Activated T-cell treated with anti-CD3 and anti-CD28 coated beads, Interleukin-2, amount 50 U/mL, for 72 hours (primary cell): ENCODE measurements at places on chromosomes 3 and 15.

DNA sequence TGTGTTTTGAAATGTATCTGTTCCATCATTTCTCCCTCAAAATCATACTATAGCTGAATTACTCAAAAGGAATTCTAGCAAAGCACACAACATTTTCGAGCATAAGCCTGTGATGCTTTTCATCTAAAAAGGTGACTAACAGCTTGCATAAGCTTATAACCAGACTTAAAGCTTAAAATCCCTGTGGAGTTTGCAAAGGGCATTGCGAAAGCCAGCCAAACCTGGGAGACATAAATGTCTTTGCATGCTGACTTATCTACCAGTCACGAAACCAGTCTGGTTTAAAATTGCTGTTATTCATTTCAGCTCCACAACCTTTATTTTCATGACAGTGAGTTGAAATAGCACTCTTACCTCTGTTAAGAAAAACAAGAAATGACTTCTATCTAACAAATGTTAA, 35.6 kb upstream of the LIPC start:
- no peak overlapping the region for H3K27ac ChIP-seq
- no peak for DNase-seq
- peaks cover 10% of the 10 kb centered on the region for H3K27me3 ChIP-seq
- H3K4me1 ChIP-seq: no peaks in the 10 kb centered on the region

- H3K36me3 ChIP-seq: no peaks in the 10 kb centered on the region
- H3K27ac ChIP-seq: no peak overlapping the region
- H3K4me1 ChIP-seq: no peaks in the 10 kb centered on the region
- no peak for DNase-seq
- no peaks in the 10 kb centered on the region for H3K27me3 ChIP-seq
Observed at GRCh38 chr3:26712211-26713026, 89.8 kb downstream of the LRRC3B start.

- H3K27ac ChIP-seq: no peak overlapping the region
- no peak for DNase-seq
- H3K27me3 ChIP-seq: no peaks in the 10 kb centered on the region
- H3K36me3 ChIP-seq: no peaks in the 10 kb centered on the region
- H3K4me3 ChIP-seq: no peak overlapping the region
Observed at GRCh38 chr3:129077222-129077621, 16.6 kb downstream of the GP9 start.

- no peaks in the 10 kb centered on the region for H3K27me3 ChIP-seq
- H3K36me3 ChIP-seq: no peaks in the 10 kb centered on the region
Observed at GRCh38 chr3:188656196-188656982, 502.4 kb downstream of the LPP start.
